ENCODE measurements at places on chromosomes 1 and 21.

- no peak for DNase-seq
These were observed 34.6 kb downstream of the NRDC start for GRCh38 chr1:51843948-51844347.

- DNase-seq = no peak
These were observed 118.1 kb upstream of the GADD45A start for GRCh38 chr1:67566803-67567377.

DNA sequence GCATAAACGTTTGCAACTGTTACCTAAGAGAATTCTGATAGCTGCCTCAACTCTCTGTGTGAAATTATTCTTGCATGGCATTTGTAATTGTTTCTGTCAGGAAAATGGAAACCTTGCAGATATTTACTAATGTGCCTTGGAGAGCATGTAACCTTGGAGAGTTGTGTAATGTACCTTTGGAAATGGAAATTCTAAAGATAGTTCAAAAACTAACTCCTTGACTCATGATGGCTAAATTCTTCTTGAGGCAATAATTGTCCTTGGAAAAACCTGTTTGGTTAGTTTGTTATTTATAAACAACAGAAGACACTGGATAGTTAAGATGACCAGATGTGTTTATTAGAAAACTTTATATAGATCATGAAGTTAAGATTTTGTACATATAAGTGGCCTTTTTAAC, 1033.8 kb downstream of the PLA2G4A start:
- DNase-seq = no peak

DNA sequence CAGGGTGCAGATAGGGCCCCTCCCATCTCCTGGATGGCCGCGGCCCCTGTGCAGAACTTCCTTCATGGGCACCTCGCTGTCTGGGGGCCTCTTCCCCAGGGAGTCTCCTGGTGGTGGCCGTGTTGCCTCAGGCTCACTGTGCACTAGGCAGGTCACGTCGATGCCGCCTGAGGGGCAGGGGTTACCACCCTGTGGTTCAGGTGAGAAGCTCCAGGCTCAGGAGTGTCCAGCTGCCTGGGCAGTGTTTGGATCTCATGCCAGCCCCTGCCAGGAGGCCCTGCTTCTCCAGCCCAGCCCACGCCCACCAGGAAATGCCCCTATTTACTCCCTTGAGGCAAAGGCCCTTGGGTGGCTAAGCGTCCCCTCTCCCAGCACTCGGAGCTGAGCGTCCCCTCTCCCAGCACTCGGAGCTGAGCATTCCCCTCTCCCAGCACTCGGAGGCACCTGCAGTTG, 2.1 kb downstream of the ITGB2 start:
- no peak for DNase-seq

- no peak for DNase-seq
These were observed 130.6 kb upstream of the BRINP3 start for GRCh38 chr1:190608282-190608681.

DNA sequence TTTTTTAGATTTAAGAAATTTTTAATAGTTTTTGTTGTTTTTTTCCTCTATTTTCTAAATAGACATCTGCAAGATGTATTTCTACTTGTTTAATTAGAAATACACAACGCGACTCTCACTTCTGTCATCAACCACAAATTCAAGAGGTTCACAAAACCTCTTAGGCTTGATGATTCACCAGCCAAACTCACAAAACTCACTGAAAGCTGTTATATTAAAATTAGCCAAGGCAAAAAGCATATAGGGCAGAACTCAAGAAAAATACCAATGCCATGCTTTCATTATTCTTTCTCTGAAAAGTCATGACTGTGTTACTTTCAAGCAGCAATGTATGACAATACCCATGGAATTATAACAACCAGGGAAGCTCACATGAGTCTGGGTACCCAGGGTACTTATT, 487.0 kb upstream of the RGS18 start:
- no peak for DNase-seq

DNA sequence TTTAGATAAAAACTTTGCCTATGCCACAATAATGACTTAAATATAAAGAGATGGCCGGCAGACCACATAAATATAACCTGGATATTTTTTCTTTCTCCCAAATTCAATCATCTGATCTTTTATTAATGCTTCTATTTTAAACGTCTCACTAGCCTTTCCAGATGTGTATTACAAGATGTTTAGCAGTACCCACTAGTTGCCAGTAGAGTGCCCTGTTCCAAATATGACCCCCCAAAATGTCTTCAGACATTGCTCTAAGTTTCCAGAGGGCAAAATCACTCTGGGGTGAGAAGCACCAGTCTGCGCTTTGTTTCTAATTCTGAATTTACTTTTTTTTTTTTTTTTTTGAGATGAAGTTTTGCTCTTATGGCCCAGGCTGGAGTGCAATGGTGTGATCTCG, 268.1 kb downstream of the GRIK1 start:
- no peak for DNase-seq

GRCh38 chr1:98054367-98054701, 133.5 kb upstream of the DPYD start:
- no peak for DNase-seq

All from substantia nigra (tissue), 51 donors.